ENCODE measurements at places on chromosomes 6 and 20.

DNA sequence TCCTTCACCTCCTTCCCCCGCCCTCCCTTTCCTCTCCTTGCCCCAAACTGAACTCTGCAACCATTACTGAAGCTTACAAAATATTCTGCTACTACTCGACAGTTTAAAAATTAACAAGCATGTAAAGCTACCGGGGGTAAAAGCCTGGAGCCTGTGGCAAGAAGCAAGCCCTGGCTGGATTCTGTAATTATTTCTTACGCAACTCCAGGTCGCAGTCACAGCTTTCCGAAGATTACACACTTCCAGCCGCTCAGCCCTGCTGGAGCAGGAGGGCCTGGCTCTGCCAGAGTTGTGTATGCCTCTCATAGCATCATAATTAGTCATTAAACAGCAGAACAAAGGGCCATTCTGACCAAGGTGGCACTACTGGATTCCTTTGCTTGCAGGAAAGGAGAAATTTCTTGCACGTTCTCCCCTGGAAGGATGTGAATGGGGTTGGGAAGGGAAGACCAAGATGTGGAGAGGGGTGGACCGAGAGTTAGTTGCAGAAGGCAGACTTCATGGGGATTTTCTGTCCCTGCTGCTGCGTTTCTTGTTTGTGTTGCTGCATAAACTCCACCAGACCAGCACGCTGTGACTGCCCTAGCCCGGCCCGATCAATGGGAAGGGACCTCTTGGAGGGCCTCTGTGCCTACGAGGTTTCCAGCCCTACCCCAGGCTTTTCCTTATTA, 23.6 kb downstream of the FOXQ1 start:
- DNase-seq, result peak; percentile 88

GRCh38 chr6:30453508-30454116, 35.7 kb upstream of the HLA-E start:
- peak; percentile 81 for DNase-seq

DNA sequence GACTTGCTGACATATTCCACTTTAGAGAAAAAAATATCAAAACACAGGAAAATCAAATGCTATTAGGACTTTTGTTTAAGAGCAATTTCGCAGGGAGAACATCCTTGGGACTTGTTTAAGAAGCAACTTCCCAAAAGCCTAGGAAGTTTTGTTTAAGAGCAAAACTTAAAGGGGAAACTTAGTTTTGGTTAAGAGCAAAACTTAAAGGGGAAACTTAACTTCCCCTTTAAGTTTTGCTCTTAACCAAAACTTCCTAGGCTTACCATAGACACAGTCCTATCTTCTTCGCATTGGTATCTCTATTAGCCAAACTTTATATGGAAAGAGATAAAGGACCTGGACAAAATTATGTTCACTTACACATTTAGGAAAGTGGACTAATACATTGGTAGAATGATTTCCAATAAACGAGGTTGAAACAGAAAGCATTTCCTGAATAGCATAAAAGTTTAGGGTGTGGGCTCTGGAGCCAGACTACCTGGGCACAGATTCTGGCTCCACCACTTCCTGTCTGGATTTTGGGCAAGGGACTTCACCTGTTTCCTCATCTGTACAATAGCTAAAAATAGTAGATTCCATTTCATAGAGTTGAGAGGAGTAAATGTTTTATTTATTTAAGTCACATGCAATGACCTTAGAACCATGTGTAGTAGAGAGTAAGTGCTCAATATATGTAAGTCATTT, 15.7 kb downstream of the PAQR8 start:
- DNase-seq, result no peak

DNA sequence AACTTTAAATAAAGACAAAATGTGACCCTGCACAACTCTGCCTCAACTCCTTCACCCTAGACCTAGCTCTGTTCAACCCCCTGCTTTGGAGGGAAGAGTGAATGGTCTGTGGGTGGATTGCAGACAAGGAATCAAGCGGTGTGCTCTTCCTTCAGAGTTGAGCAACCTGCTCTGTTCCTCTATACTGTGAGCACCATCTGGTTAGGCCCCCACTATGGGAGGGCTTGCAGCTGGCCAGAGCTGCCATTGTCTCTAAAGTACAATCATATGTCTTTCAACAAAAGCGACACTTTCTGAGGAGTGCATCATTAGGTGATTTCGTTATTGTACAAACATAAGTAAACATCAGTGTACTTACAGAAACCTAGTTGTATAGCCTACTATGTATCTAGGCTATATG, 406.1 kb upstream of the MARCKS start:
- DNase-seq, result no peak

GRCh38 chr6:36666826-36667591, 11.5 kb upstream of the CDKN1A start:
- peak; percentile 76 for DNase-seq

GRCh38 chr6:36463676-36464075, 20.9 kb downstream of the KCTD20 start:
- no peak for DNase-seq

DNA sequence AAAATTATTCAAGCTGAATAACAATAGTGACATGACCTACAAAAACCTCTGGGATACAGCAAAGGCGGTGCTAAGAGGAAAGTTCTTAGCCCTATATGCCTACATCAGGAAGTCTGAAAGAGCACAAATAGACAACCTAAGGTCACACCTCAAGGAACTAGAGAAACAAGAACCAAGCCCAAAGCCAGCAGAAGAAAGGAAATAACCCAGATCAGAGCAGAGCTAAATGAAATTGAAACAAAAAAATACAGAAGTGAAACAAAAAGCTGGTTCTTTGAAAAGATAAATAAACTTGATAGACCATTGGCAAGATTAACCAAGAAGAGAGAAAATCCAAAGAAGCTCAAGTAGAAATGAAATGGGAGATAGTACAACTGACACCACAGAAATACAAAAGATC, 47.6 kb upstream of the NOTCH4 start:
- no peak for DNase-seq

DNA sequence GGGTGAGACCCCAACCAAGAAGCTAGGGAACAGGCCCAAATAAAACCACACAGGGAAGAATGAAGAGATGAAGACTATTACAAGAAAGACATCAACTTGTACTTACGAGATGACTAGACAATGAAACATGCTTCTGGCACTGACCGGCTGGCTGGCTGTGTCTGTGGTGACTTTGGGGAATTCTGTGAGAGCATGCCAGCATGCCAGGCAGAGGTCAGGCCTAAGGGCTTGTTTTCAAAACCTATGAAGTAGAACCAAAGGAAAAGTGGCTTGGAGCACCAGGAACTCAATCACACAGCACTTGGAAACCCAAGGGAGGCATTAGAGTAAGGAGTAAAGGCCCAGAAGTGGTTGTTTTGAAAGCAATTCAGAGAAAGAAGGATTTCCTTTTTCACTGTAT, 28.4 kb upstream of the GSTA3 start:
- no peak for DNase-seq

GRCh38 chr6:51854876-51855275, 232.5 kb downstream of the PKHD1 start:
- DNase-seq, result no peak

GRCh38 chr6:127134136-127134535, 15.7 kb downstream of the RSPO3 start:
- no peak for DNase-seq

DNA sequence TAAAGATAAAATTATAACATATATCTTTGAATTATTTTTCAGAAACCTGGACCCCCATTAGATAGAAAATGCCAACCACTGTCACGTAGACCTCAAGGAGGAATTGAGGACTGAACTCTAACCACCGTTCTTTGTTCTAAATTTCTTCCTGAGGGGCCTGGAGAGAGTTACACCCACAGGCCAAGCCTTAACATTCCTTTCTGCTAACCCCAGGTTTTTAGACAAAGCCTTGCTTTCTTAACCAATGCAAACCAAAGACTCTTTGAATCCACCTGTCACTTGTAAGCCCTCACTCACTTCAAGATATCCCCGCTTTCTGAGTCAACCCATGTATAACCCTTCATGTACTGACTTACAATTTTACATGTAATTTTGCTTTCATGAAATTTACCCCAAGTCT, 41.0 kb downstream of the SNX14 start:
- DNase-seq, result no peak

DNA sequence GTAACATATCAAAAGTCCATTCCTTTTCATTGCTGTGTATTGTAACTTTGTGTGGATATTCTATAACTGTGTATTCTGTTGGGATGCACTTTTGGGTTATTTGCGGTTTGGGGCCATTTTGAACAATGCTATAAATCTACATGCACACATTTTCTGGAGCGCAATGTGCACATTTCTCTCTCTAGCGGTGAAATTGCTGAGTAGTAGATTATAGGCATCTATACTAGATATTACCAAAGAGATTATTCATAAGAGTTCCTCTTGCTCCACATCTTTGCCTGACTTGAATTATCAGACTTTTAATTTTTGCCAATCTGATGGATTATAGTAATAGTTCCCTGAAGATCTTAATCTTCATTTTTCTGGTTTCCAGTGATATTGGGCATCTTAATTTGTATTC, 18.3 kb upstream of the FRK start:
- no peak for DNase-seq

GRCh38 chr20:63274381-63275228, 2.0 kb downstream of the ARFGAP1 start:
- no peak for DNase-seq

DNA sequence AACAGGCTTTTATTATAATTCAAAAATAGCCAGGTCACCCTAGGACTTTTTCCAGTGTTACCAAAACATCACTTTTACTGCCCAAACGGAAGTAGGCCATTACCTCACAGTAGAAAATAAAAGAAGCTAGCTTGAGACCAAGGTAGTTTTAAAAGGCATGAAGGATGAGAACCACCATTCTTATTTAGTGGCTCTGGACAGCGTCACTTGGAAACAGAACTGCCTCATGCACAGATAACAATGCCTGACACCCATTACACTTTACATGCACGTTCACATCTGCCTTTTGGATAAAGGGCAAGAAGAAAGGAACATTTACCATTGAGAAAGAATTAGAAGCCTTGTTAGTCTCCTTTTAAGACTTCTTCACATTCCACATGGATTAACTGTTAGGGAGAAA, 1.9 kb upstream of the PAQR8 start:
- no peak for DNase-seq

- DNase-seq, result no peak
Observed at GRCh38 chr6:47073125-47074110, 31.3 kb upstream of the ADGRF1 start.

- DNase-seq, result no peak
Observed at GRCh38 chr20:36301359-36302119, 4.6 kb upstream of the DLGAP4 start.

Data from SJSA1 (cell line).